ENCODE measurements at places on chromosomes 13 and 19.

DNA sequence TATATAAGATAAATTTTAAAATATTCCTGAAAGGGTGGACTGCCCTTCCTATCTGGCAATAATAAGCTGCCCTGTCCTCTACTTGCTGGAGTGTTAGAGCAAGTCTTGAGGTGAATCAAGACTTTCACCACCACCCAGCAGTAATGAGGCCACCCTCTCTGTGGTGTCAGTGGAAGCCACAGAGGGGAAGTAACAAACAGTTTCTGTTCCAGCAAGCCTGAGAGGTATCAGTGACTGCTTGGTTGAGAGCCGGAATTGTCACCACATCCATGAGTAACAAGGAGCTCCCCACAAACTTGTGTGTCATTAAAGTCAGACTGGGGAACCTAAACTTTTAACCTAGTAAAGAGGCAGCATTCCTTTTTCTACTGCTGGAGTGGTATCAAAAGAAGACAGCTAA lies 532.7 kb upstream of the SPRY2 start:
- peak; percentile 14 for DNase-seq

DNA sequence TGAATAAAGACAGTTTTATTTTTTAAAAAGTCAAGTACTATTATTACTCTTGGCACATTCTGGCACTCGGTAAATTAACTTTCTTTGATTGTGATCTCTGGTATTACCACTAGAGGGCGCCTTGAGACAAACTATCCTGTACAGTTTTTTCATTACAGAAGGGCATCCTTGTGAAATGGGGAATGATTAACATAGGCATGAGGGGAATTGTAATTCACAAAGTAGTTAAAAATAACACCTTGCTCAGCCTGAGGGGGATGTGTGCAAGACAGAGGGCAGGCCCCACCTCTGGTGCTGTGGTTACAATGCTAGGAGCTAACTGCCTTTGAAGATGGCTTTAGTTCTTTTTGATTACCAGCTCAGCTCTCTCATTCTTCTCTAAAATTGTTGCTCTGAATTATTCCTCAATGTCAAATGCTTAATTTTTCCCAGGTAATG lies 24.2 kb upstream of the C1QTNF9B start:
- peak; percentile 61 for DNase-seq

DNA sequence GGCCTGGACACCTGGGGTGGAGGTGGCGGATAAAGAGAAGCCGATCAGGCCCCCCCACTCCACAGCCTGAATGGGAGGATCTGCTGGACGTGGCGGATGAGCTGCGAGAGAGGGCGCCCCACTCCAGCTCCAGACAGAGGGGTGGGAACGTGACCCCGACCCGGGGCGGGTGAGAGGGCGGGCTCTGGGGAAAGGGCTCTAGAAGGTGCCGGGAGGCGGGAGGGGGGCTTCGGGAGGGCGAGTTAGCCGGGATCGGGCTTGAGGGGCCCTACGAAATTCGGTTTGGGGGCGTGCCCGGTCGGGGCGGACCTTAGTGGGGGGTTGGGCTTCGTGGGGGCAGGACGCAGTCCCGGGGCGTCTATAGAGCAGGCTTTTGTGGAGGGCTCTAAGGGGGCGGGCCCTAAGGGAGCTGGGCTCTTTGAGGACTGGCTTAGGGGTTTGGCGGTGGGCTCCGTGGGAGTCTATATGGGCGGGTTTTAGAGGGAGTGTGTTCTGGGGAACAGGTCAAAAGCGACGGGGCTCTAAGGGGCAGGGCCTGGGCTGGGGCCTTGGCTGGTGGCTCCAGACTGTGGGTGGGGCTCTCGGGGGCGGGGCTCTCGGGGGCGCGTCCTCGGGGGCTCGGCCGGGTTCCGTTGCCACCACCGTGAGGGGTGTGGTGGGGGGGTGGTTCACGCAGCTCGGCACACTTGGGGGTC lies 4.1 kb upstream of the NANOS3 start:
- DNase-seq: peak; percentile 39

GRCh38 chr13:97491452-97491851 lies 57.5 kb downstream of the RAP2A start:
- no peak for DNase-seq

DNA sequence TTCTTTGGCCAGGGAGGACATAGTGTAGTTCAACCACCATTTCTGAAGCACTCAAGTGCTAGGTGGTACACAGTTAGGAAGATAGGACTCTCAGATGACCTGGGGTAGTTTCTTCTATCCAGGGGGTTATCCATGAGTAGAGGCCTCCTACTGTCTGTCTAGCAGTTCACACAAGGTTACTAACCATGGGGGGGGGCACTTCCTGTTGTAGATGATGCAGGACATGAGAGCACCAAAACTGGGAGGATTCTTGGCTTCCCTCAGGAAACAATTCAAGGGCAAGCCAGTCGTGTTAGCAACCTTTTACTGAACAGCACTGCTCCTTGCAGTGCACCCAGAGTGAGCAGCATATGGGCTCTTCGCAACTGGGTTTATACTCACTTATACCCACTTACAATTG lies 8.9 kb upstream of the TPP2 start:
- no peak for DNase-seq

DNA sequence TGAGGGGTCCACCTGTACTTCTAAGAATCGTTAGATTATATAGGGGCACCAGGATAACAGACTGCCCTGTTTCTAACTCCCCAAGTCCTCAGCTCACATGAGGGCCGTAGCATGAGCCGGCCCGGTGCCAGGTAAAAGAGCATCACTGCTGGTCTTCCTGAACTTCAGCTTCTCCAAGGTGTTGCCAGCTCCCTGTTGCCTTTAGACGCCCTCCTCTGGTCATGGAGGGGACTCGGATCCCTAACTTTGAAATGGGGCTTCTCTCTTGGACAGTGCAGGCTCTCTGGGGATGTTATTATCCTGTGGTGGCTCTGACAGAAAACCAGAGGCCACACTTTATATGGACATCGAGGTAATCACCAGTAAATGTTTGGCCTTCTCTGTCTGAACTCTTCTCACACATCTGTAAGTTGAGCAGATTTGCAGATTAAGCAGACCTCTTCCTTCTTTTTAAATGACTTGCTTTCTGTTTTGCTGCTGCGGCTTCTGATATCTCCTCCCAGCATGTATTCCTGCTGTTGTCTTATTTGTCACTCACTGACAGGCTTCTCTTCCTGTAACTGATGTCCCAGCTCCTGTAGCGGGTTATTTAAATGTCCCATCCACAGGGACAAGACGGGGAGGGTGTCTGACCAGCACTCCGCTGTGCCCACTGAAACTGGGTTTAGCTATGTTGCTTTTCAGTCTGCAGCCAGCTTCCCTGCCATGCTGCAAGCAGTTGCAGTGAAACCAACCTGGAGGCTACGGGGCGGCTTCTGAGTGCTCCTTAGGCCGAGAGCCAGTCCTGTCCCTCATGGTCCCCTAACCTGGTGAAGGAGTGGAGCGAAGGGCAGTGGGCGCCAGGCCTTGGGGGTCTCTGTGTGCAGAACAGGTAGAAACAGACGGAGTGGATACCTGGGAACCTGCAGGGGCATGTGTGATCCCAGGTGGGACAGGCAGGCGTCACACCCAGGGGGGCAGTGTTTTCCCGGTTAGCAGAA lies 39.2 kb downstream of the TSSK6 start:
- DNase-seq: peak; percentile 65

GRCh38 chr19:40605216-40605971 lies 4.2 kb downstream of the LTBP4 start:
- DNase-seq: peak; percentile 90

DNA sequence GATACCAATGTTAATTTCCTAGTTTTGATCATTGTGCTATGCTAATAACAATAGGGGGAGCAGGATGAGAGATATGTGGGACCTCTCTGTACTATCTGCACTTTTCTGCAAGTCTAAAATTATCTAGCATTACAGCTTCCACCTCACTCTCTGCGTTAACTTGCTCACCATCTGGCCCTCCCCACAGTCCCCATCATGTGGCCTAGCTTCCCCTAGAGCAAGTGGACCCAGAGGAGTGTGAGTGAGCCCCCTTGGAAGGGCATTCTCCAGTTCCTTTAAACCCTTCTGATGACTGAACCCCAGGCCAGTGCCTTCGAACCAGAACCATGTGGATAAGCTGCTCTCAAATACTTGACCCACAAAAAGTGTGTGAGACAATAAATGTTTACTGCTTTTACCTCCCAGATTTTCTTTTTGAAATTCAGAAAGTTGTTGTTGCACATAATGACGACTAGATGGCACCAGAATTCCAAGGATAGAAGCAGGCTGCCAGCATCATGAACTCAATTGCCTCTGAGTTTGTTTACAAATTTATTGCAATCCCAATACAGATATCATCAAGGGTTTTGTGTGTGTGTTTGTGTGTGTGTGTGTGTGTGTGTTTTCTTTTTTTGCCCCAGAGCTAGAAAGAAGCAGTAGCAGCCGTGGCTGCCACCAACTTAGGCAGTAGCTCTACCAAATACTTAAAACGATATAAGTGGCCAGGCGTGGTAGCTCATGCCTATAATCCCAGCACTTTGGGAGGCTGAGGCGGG lies 49.0 kb upstream of the ZNF780A start:
- DNase-seq: peak; percentile 53

DNA sequence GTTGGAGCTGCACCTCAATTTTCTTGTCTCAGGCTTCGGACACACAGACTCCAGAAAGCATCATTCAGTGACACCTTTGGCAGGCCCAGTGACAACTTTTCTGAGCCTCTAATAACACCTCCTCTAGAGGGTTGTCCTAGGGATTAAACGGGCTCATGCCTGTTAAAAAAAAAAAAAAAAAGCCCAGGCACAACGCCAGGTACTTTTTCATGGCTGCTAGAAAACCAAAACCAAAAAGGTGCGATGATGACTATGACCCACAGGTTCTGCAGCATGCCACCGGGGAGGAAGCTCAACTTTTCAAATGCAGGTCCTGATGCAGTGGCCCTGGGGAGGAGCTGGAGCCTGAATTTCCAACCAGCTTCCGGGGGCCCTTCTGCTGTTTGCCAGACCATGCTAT lies 184.2 kb downstream of the ABCC4 start:
- no peak for DNase-seq

- no peak for DNase-seq
Observed at GRCh38 chr19:40561947-40562346, 14.7 kb upstream of the SHKBP1 start.

DNA sequence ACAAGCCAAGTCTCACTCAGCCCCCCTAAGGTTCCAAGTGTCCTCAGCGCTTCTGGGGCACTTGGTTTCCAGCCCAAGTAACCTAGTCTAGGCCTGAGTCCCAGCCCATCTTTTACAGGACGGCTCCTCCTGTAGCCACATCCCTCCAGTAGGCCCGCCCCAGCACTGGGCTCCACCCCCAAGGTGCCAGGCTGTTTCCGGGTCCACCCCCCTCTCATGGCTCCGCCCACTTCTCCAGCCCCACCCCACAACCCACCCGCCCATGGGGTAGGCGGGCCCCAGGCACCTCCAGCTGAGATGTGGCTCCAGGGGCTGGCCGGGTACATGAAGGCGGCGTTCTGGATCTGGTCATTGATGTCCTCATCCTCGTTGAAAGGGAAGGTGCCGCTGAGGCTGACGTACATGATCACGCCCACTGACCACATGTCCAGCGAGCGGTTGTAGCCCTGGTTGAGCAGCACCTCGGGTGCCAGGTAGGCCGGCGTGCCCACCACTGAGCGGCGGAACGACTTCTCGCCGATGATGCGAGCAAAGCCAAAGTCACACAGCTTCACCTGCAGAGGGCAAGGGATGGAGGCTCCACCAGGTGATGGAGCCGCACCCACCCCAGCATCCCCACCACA lies 17.2 kb upstream of the DACT3 start:
- peak; percentile 64 for DNase-seq

DNA sequence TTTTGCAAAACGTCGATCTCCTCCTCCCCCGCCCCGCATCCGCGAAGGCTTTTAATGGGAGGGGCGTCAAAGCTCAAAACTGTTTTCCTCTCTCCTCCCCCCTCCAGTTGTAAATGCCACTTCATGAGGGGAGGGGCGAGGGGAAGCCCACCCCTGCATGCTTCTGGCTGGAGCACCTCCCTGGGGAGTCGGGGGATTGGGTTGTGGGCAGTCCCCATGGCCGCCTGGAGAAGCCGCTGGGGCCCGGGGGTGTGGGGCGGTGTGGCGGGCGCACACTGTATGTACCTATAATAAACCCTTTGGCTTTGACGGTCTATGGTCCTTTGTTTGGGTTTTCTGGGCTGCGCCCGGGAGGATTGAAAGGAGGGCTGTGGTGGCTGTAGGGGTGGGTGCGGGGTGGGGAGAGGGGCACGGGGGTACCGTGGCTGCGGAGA lies 505 bp upstream of the SHKBP1 start:
- DNase-seq: no peak

All from hematopoietic multipotent progenitor cell treated with erythropoietin and hydrocortisone succinate and interleukin-3 and kit ligand, for 8 days (in vitro differentiated cells).